ENCODE measurements at places on chromosomes 4 and X. TPM values are rescaled to one million over a fixed set of nuclear protein-coding genes. Genes with fewer than 3 reads are reported as not detected.

The UGT2B15 gene
- total RNA-seq = 0.57 TPM

The GPR143 gene
- total RNA-seq = 7.1 TPM

The TKTL1 gene
- total RNA-seq = not detected

The PNMA5 gene
- not detected for total RNA-seq

GRCh38 chr4:4417886-4418285 lies 31.0 kb downstream of the NSG1 start:
- no peak for DNase-seq

- DNase-seq = no peak
Observed at GRCh38 chr4:81650606-81651242, 179.0 kb upstream of the RASGEF1B start.

GRCh38 chr4:16626945-16627344 lies 271.5 kb downstream of the LDB2 start:
- no peak for DNase-seq

GRCh38 chr4:81737865-81738559 lies 266.3 kb upstream of the RASGEF1B start:
- no peak for DNase-seq

GRCh38 chr4:3297066-3297859 lies 4.4 kb downstream of the RGS12 start:
- DNase-seq = no peak

GRCh38 chrX:16185725-16186136 lies 18.4 kb downstream of the MAGEB17 start:
- no peak for DNase-seq

DNA sequence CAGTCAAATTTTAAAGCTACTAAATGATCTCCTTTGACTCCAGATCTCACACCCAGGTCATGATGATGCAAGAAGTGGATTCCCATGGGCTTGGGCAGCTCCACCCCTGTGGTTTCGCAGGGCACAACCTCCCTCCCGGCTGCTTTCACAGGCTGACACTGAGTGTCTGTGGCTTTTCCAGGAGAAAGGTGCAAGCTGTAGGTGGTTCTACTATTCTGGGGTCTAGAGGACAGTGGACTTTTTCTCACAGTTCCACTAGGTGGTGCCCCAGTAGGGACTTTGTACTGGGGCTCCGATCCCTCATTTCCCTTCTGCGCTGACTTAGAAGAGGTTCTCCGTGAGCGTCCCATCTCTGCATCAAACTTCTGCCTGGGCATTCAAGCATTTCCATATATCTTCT lies 845.2 kb downstream of the PCDH18 start:
- no peak for DNase-seq

DNA sequence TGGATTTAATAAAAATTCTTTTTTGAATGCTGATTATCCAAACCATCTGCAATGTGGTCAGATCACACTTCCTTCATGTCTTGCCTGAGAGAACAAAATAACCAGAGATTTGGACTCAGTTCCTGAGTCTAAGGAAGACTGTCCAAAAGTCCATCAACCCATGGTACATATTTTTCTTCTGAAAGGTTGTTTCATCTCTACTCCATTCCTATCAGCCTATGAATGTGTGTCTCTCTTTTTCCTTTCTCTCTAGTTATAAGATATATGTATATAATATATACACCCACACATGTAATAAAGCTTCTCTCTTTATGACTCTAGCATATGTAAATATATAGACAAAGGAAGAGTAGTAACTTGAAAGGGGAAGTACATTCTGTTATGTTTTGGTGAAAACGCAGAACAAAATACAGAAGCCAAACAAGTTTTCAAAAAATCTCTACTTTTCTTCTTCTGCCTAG lies 226.9 kb downstream of the ARHGAP24 start:
- DNase-seq = no peak

All from progenitor cell of endocrine pancreas (in vitro differentiated cells).